Brain (organoid and tissue), 16 donors: ENCODE measurements at places on chromosomes 1 and 21. TPM values are rescaled to one million over a fixed set of nuclear protein-coding genes. Genes with fewer than 3 reads are reported as not detected.

The PSMB2 gene
- polyA plus RNA-seq, result 123 TPM

The F11R gene
- 148 TPM for polyA plus RNA-seq

The LAMC2 gene
- 0.56 TPM for polyA plus RNA-seq

The SLC25A34 gene
- 3.9 TPM for polyA plus RNA-seq

The KHDC4 gene
- 24.1 TPM for polyA plus RNA-seq

The AJAP1 gene
- 2.3 TPM for polyA plus RNA-seq

The KCNA3 gene
- polyA plus RNA-seq, result 4.5 TPM

The LCE1B gene
- polyA plus RNA-seq, result not detected

The TCHHL1 gene
- polyA plus RNA-seq, result not detected

The HOOK1 gene
- 3.7 TPM for polyA plus RNA-seq

The MFN2 gene
- 82.1 TPM for polyA plus RNA-seq

The GSTM1 gene
- polyA plus RNA-seq, result not detected

The S100B gene
- polyA plus RNA-seq, result 549 TPM

The FMOD gene
- 7.9 TPM for polyA plus RNA-seq

The MTHFR gene
- 13.4 TPM for polyA plus RNA-seq

The CLIC6 gene
- polyA plus RNA-seq, result 0.14 TPM

The DRAXIN gene
- polyA plus RNA-seq, result 15.1 TPM

The CTSK gene
- polyA plus RNA-seq, result 4.0 TPM

The SMAP2 gene
- polyA plus RNA-seq, result 74.2 TPM

The HAO2 gene
- not detected for polyA plus RNA-seq

The C2CD2 gene
- polyA plus RNA-seq, result 6.0 TPM

The KRTAP20-1 gene
- not detected for polyA plus RNA-seq

The HORMAD1 gene
- not detected for polyA plus RNA-seq

The CD53 gene
- polyA plus RNA-seq, result 9.0 TPM

The NBPF10 gene
- 0.12 TPM for polyA plus RNA-seq

The TPTE gene
- polyA plus RNA-seq, result not detected

The PGLYRP4 gene
- polyA plus RNA-seq, result not detected

The GOLT1A gene
- 4.5 TPM for polyA plus RNA-seq

The KPRP gene
- not detected for polyA plus RNA-seq

The PIK3CD gene
- polyA plus RNA-seq, result 16.3 TPM

The BRDT gene
- not detected for polyA plus RNA-seq

The HUNK gene
- polyA plus RNA-seq, result 10.6 TPM

The ATAD3A gene
- polyA plus RNA-seq, result 47.5 TPM
